ENCODE measurements at places on chromosomes 1 and 21. TPM values are rescaled to one million over a fixed set of nuclear protein-coding genes. Genes with fewer than 3 reads are reported as not detected.

GRCh38 chr1:75861831-75862230 is 65.1 kb downstream of the MSH4 start:
- no peak overlapping the region for H3K4me3 ChIP-seq
- H3K4me1 ChIP-seq: no peaks in the 10 kb centered on the region
- no peak overlapping the region for H3K27ac ChIP-seq
- no peaks in the 10 kb centered on the region for H3K36me3 ChIP-seq
- H3K27me3 ChIP-seq: no peaks in the 10 kb centered on the region
- DNase-seq: no peak

GRCh38 chr1:212109728-212110127 is 74.2 kb downstream of the DTL start:
- no peaks in the 10 kb centered on the region for H3K36me3 ChIP-seq
- H3K27me3 ChIP-seq: no peaks in the 10 kb centered on the region
- no peak overlapping the region for H3K27ac ChIP-seq
- H3K4me1 ChIP-seq: no peaks in the 10 kb centered on the region
- no peak for DNase-seq

DNA sequence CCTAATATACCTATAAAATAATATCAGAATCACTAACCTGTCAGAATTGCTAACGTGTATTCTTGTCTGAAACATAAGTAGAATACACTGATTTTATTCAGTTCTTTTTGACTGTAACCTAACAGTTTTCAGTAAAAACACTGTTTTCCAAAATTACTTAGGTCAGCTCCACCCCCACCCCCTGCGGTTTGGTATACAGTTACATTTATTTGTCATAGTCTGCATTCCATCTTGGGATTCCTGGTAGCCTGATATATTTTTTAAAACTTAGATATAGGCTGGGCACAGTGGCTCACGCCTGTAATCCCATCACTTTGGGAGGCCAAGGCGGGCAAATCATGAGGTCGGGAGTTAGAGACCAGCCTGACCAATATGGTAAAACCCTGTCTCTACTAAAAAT is 19.8 kb upstream of the ABCD3 start:
- no peaks in the 10 kb centered on the region for H3K4me1 ChIP-seq
- DNase-seq: no peak
- H3K4me3 ChIP-seq: no peak overlapping the region
- no peaks in the 10 kb centered on the region for H3K27me3 ChIP-seq
- H3K27ac ChIP-seq: no peak overlapping the region

DNA sequence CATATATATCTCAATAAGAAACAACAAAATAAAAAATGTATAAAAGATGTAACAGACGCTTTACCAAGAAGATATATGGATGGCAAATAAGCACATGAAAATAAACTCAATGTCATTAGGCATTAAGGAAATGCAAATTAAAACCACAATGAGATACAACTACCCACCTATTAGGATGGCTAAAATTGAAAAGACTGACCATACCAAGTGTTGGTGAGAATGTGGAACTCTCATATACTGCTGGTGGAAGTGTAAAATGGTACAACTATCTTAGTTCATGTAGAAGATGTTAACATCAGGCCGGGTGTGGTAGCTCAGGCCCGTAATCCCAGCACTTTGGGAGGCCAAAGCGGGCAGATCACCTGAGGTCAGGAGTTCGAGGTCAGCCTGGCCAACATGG is 42.3 kb upstream of the TTC22 start:
- no peaks in the 10 kb centered on the region for H3K36me3 ChIP-seq
- DNase-seq: no peak
- no peak overlapping the region for H3K27ac ChIP-seq

GRCh38 chr1:44713321-44713781 is 17.6 kb downstream of the RNU5D-1 start:
- peaks cover 19% of the 10 kb centered on the region for H3K4me1 ChIP-seq
- no peak for DNase-seq
- no peak overlapping the region for H3K27ac ChIP-seq
- no peaks in the 10 kb centered on the region for H3K36me3 ChIP-seq

GRCh38 chr1:152533327-152533938 is 19.2 kb downstream of the CRCT1 start:
- no peaks in the 10 kb centered on the region for H3K36me3 ChIP-seq
- peak; percentile 1 for DNase-seq
- no peak overlapping the region for H3K4me3 ChIP-seq
- no peak overlapping the region for H3K27ac ChIP-seq

NES gene
- not detected for total RNA-seq

DNA sequence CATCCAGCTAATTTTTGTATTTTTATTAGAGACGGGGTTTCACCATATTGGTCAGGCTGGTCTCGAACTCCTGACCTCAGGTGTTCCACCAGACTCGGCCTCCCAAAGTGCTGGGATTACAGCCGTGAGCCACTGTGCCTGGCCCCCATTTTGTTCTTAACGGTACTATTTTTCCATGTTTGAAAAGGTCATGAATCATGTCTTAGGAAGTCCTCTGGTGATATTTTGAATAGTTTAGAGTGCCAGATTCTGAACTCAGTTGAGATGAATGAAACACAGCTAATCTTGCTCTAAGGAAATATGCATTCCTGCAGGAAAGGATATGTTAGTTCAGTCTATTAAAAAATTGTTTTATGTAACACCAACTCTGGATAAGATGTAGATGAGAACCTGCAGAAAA is 62.6 kb upstream of the ATP2B4 start:
- no peaks in the 10 kb centered on the region for H3K4me1 ChIP-seq
- no peak for DNase-seq
- no peaks in the 10 kb centered on the region for H3K36me3 ChIP-seq
- no peak overlapping the region for H3K27ac ChIP-seq

DNA sequence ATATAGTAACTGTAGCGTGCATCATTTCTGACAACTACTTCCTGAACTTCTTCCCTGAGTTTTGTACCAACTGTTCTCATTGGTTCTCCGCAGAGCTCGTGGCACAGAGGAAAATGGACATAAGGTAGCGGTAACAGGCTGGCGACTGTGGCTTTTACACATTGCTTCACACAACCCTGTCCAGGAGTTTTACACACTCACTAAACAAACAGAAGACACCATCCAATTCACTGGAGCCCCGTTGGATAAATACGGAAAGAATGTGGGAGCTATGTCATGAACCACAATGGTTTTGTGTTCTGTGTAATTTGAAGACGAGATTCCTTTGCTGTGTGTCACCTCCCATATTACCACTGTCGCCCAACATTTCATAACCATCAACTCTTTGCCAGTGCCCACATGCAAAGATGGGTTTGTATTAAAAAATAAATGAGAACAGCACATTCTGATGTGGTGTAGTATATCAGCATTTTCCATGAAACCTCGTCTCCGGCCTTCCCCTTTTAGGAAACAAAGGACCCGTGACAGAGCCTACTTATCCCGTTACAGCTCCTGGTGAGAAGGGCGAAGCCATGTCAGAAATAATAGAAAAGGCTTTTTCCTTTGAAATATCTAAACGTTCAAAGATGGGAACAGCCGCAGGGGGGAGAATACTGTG is 47.4 kb upstream of the ENAH start:
- DNase-seq: no peak
- H3K27ac ChIP-seq: no peak overlapping the region
- no peak overlapping the region for H3K4me3 ChIP-seq
- H3K27me3 ChIP-seq: no peaks in the 10 kb centered on the region
- H3K4me1 ChIP-seq: no peaks in the 10 kb centered on the region
- H3K36me3 ChIP-seq: no peaks in the 10 kb centered on the region

- H3K4me3 ChIP-seq: no peak overlapping the region
- H3K36me3 ChIP-seq: no peaks in the 10 kb centered on the region
- no peak for DNase-seq
- H3K27ac ChIP-seq: no peak overlapping the region
- no peaks in the 10 kb centered on the region for H3K4me1 ChIP-seq
Measured at GRCh38 chr1:47576758-47577115, 138.9 kb downstream of the FOXD2 start.

SASS6 gene
- total RNA-seq: 5.8 TPM

DNA sequence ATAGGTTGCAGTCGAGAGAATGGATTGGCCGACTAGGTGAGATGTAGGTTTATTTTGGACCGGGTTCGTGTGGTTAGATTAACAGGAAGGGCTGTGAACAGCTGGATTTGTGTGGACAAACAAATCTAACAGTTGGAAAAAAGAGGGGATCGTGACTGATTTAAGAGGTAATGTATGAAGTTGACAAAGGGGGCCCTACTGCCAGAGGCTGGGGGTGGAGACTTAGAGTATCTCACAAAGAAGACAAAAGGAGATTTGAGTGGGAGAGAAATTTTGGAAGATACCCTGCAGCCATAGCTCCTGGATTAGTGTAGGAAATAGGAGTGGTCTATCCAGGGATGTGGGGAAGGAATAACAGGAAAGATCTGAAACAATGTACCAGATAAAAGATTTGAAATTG is 38.8 kb upstream of the PLA2G5 start:
- no peak for DNase-seq
- no peaks in the 10 kb centered on the region for H3K36me3 ChIP-seq
- H3K27me3 ChIP-seq: peaks cover 6% of the 10 kb centered on the region
- H3K27ac ChIP-seq: no peak overlapping the region
- H3K4me1 ChIP-seq: no peaks in the 10 kb centered on the region

TPTE gene
- not detected for total RNA-seq

DNA sequence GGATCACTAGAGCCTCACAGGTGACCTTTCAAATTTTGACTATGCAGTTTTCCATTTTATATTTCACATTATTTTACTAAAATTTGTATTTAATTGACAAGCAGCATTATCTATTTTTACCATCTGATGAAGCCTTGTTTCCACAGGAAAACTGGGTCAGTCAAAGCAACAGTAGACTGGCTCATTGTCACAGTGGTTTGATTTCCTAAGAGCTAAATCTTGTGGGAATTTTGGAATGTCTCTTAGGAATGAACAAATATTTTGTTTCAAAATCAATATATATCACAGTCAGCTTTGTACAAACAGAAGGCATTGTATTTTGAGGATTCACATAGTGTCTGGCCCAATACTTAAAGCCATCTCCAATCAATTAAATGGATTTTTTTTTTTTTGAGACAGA is 152.6 kb upstream of the RNPC3 start:
- H3K4me1 ChIP-seq: no peaks in the 10 kb centered on the region
- H3K27ac ChIP-seq: no peak overlapping the region
- H3K27me3 ChIP-seq: no peaks in the 10 kb centered on the region
- no peak overlapping the region for H3K4me3 ChIP-seq
- H3K36me3 ChIP-seq: no peaks in the 10 kb centered on the region

IQGAP3 gene
- not detected for total RNA-seq

Data from CD4-positive, alpha-beta memory T cell (primary cell).